CD4-positive, alpha-beta T cell treated with Interleukin-17A for 4 hours (primary cell): ENCODE measurements at places on chromosomes 7 and 10.

DNA sequence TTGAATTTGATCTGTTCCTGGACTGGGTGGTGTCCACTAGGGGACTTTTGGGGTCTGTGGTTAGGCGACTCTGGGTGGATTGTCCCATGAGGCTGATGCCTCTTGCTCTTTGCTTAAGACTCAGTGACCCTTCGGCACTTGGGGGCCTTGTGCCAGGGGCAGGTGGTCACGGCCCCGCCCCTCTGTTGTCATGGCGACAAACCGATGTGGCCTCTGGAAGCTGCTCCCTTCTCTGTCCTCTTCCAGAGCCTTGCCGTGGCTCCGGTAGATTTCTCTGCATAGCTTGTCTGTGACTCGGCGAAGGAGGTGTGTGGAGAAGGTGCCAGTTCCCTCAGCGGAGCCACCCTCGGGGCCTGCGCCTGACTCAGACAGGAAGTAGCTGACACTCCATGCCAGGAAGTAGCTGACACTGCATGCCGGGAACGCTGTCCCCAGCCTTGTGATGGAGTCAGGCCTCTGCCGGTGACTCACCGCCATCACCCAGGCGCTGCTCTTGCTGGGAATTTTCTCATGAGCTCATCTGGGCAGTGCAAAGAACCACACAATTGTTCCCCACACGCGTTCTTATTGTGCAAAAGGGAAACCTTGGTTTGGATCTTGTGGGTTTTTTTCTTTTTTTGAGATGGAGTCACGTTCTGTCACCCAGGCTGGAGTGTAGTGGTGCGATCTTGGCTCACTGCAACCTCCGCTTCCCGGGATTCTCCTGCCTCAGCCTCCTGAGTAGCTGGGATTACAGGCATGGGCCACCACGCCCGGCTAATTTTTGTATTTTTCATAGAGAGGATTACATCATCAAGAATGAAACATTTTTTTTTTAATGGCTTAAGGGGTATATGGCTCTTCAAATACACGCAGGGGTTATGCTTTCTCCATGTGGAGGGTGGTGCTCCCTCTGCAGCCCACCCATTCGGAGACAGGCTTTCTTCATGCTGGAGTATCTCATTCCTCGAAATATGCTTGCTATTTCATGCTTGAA, 72.6 kb downstream of the PFKFB3 start:
- peak; percentile 89 for DNase-seq

GRCh38 chr10:47092831-47093230, 181.6 kb downstream of the PTPN20 start:
- no peak for DNase-seq

DNA sequence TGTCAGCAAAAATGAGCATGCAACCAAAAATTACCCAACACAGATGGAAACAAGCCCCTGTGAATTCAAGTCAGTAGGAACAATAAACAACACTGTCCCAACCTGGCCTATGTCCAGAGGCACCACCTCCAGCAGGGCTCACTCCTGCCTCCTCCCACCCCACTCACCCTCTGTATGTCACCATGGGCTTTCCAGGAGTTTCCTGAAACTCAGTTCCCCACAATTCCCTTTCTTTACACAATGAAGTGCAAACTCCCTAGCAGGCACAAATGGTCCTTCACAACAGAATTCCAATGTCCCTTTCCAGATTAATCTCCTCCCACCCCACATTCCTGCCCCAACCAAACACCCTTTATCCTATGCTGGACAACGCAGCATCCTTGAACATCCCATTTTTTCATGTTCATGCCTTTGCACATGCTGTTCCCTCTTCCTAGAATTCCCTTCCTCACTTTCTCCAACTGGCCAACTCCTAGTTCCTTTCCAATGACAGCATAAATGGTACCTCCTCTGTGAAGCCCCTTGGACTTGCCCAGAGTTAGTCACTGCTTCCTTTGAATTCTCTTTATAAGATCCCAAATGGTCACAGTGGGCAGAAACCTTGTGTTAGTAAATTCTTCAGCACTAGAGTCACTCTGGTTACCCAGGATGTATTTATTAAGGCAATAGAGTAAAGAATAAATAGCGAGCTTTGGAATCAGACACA, 157.5 kb downstream of the SLIT1 start:
- DNase-seq = no peak

- DNase-seq = no peak
Measured at GRCh38 chr10:118865998-118866693, 111.4 kb upstream of the CACUL1 start.

DNA sequence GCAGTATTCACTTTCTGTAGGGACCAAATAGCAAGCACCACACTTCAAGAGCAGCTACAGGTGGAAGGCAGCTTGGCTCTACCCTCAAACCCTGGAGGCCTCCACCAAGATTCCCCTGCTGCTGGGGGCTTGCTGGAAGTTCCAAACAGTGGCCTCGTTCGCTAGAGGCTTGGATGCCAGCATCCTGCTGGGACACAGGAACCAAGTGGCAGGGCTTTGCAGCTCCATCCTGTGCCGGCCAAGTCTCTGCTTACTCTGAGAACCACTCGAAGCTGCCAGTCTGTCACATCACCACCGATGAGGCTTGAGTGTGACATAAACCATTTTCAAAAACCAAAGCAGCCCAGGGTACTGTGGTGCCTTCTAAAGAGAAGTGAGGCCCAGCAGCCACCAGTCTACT, 69.2 kb upstream of the UNC5B start:
- no peak for DNase-seq

- no peak for DNase-seq
Measured at GRCh38 chr7:35386816-35387706, 133.2 kb upstream of the TBX20 start.
